ENCODE measurements at places on chromosomes 7 and 10.

- DNase-seq = no peak
Measured at GRCh38 chr7:54837168-54837567, 78.2 kb upstream of the SEC61G start.

DNA sequence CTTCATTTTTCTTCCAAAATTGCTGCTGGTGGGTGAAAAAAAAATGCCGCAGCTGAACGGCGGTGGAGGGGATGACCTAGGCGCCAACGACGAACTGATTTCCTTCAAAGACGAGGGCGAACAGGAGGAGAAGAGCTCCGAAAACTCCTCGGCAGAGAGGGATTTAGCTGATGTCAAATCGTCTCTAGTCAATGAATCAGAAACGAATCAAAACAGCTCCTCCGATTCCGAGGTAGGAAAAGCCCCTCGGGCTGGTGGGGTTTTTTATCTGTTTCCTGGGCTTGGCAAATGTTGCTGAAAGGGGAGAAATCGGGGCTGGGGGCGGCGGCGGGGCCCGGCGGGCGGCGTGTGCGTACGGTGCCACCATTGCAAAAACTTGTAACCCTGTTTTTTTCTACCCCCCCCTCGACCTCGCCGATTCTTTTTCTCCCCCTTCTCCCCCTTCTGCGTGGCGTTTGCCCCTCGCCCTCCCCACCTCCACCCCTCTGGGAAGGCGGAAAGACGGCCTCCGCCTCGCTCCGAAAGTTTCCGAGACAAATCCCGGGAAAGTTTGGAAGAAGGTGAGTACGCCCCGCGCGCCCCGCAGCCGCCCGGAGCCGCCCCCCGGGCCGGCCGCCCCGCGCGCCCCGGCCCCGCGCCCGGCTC, 789 bp downstream of the TCF7L2 start:
- DNase-seq = no peak

- DNase-seq = no peak
Measured at GRCh38 chr7:150567169-150567568, at the start of gene GIMAP4. Gene GIMAP4, plus strand, starts transcription at chr7:150567390. Its CDS starts 2,512 bp downstream, at chr7:150569902.

GRCh38 chr10:10828623-10829022, 189.0 kb upstream of the CELF2 start:
- DNase-seq = no peak

- no peak for DNase-seq
Measured at GRCh38 chr7:149664666-149665065, 108.7 kb downstream of the ZNF467 start.

GRCh38 chr10:67969875-67970274, 85.4 kb downstream of the SIRT1 start:
- DNase-seq = no peak

DNA sequence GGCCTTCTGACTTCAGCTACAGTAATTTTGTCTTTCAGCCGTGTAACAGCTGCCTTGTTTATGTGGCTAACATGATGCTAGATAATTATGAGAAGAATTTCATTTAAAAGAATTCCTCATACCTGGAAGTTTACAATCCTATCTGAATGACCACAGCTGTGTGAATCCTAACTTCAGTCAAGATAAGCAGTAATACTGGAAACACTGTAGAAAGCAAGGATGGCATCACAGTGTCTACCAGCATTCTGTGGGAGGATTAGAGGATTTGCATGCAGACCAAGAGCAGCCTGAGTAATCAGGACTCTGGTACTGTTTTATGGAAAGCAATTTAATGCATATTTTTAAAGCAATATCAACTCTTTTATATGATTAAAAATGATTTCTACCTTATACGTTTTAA, 282.4 kb downstream of the EXOC4 start:
- no peak for DNase-seq

DNA sequence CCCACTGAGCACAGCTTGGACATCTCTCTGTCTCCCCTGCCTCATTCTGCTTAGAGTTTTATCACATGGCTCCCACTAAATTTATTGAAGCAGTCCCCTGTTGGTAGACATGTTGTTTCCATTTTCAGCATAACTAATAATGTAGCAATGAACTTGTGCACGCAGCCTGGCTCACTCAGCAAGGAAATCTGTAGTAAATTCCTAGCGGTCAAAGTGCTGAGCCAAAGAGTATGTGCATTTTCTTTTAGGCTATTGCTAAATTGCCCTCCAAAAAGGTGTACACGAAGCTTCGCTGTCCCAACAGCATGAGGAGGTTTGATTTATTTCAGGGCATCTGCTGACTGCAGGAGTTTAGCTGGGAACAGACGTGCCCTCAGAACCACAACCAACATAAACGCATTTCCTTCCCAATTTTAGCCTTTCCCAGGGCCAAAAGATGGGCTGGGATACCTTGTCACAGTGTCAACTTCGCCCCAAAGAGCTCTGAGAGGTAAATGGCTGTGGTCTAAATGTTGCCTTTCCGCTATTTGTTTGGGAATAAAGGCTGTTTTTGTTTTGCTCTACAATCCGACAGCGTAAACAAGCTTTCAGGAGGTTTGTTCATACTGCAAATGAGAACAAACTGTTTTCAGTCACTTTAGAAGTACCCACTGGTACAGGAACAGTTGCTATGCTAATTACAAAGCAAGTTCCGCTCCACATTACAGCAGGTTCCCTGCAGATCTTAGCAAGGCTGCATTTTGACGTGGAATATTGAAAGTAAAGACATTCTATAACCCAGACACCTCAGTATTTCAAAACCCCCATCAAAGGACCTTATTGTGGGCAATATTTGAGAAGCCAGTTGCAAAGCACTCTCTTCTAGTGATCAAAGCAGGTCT, 16.8 kb downstream of the VSIR start:
- no peak for DNase-seq

- peak; percentile 30 for DNase-seq
Measured at GRCh38 chr10:16470747-16471146, 33.9 kb downstream of the PTER start.

All from stimulated activated CD4-positive, alpha-beta T cell treated with anti-CD3 and anti-CD28 coated beads, TNF-alpha, amount 100 ng/mL, for 48 hours (primary cell).